NCI-H187 (cell line): ENCODE measurements at places on chromosomes 7 and 10.

- no peak for DNase-seq
Measured at GRCh38 chr7:20561466-20561865, 54.0 kb upstream of the ABCB5 start.

- DNase-seq = no peak
Measured at GRCh38 chr10:2978111-2978510, 89.2 kb upstream of the PFKP start.

DNA sequence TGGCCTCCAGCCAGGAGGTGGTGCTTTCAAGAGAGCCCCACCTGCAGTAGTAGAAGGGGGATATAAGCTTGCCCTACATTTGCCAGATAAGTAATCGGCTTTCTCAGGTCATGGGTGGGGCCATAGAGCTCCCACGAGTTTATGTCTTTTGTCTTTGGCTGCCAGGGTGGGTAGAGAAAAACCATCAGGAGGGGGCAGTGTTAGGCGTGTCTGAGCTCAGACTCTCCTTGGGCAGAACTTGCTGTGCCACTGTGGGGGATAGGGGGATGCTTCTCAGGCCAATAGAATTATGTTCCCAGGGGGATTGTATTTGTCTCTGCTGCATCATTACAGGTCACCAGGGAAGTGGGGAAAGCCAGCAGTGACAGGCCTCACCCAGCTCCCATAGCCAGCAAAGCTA, 12.3 kb upstream of the MRPS33 start:
- no peak for DNase-seq

GRCh38 chr7:148856578-148856881, 27.6 kb downstream of the EZH2 start:
- no peak for DNase-seq

DNA sequence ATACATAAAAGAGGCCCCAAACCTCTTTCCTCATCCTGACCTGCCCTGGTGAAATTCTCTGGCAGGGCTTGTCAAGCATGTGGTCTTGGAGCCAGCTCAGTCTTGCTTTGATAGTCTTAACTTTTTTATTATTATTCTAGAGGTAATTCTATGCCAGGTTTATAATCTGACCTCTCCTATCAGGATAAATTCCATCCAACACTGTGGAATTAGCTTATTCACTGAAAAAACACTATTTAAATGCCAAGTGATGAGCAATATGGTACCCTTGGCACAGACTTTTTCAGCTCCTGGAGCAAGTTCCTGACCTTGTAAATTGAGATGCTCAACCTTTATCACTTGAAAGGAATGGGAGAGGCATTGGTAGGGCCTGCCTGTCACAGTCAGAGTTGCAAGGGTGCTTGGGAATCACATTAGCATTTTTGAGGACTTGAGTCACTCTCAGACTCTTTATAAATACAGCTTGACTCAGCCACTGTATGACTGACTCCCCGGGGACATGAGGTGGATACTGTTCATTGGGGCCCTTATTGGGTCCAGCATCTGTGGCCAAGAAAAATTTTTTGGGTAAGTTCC, at the start of gene CPA4:
CPA4 (plus strand) TSS at position 480 of the 576 bp plus-strand sequence; CDS start at position 500, 20 bp downstream.
- DNase-seq = peak; percentile 69

DNA sequence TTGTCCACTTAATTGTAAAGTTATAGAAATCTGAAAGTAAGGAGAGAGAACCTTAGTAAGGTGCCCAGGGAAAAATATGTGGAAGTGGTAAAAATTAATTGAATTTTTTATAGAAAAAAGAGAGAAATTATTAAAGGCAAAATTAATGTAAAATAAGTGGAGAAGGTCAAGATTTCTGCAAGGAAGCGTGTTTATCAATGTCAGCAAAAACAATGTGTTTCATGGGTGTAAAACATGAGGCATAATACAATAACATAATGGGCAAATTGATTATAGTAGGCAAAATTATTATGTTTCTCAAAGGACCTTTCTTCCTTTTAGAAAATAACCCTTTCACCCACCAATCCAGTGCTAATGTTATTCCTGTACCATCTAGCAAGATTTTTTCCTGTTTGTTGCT, 1520.1 kb downstream of the REEP3 start:
- no peak for DNase-seq

- DNase-seq = no peak
Measured at GRCh38 chr10:32245760-32246159, 101.2 kb downstream of the EPC1 start.

DNA sequence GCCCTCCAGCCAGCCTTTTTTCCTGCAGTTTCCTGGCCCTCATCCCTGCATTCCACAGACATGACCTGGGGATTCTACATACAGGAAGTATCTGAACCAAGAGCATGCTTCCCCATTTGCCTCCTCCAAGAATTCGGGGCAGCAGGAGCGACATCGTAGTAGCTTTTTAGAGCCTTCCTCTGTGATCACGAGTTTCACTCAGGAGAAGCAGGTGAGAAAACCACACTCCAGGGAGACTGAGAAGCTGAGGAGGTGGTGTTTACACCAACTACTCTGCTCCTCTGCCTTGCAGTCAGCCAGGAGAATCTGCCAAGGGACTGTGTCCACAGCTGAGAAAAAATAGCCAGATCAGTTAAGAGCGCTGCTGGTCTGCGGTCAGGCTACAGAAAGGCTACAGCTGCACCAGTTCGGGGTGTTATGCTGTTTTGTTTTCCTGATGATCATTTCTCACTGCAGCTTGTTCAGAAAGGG, 54.1 kb downstream of the HSPA12A start:
- DNase-seq = no peak

GRCh38 chr10:5532618-5533097, 7.9 kb downstream of the CALML3 start:
- no peak for DNase-seq

DNA sequence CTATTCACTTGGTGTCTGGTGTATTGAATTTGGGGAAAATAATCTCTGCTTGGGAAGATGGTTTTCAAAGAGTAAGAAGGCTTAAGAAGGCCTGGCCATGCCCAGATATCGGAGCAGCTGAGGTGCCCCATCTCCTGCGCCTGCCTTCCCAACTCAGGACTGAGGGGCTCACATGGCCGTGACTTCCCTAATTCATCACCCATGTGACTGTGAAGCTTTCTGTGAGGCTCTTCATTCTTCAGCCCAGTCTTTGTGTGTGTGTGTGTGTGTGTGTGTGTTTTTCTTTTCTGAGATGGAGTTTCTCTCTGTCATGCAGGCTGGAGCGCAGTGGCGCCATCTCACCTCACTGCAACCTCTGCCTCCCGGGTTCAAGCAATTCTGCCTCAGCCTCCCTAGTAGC, 53.2 kb downstream of the PROSER2 start:
- DNase-seq = no peak

DNA sequence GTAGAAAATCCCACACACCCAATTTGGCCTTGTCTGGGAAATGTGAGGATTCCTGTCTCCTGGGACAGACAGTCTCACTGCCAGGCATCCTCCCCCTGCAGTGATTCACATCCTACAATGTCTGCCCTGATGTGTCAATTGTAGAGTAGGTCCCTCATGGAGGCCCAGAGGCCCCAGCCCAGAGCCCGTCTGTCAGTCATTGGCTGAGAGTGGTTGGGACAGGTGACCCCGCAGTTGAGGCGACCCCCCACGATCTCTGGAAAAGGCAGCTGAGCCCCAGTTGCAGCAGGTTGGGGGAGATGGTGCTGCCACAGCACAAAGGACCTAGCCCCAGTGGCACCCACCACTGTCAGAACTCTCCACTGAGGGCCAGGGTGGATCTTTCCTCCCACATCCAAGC, 84.3 kb upstream of the INSIG1 start:
- DNase-seq = no peak
